ENCODE measurements at places on chromosomes 3 and 15.

DNA sequence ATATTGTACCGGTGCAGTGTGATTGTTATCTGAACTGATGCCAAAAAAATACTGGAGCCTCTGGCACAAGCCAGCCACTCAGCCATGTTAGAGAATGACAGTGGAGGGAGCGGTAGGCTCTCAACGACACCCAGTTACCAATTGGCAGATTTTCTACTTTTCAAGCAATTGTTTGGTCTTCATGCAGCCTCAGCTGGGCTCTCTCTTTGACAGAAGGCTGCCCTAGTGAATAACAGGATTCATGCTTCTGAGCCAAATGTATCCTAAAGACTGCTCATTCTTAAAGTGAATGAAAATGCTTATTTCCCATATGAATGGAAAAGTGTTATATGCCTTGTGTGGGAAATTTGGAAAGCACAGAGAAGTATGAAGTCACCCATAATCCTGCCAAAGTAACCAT lies 261.2 kb upstream of the TRIM42 start:
- no peak overlapping the region for H3K27ac ChIP-seq
- no peak overlapping the region for H3K4me3 ChIP-seq
- no peaks in the 10 kb centered on the region for H3K4me1 ChIP-seq
- H3K27me3 ChIP-seq = 0 out of 2 replicates have a peak, but pooled peaks cover 2% of the 10 kb centered on the region
- no peaks in the 10 kb centered on the region for H3K36me3 ChIP-seq

GRCh38 chr3:150544726-150545125 lies 1.6 kb downstream of the SERP1 start:
- H3K36me3 ChIP-seq = peaks cover 33% of the 10 kb centered on the region
- H3K27me3 ChIP-seq = no peaks in the 10 kb centered on the region
- H3K4me1 ChIP-seq = peaks cover 30% of the 10 kb centered on the region
- DNase-seq = no peak
- peak overlapping the region; percentile 90 for H3K27ac ChIP-seq

DNA sequence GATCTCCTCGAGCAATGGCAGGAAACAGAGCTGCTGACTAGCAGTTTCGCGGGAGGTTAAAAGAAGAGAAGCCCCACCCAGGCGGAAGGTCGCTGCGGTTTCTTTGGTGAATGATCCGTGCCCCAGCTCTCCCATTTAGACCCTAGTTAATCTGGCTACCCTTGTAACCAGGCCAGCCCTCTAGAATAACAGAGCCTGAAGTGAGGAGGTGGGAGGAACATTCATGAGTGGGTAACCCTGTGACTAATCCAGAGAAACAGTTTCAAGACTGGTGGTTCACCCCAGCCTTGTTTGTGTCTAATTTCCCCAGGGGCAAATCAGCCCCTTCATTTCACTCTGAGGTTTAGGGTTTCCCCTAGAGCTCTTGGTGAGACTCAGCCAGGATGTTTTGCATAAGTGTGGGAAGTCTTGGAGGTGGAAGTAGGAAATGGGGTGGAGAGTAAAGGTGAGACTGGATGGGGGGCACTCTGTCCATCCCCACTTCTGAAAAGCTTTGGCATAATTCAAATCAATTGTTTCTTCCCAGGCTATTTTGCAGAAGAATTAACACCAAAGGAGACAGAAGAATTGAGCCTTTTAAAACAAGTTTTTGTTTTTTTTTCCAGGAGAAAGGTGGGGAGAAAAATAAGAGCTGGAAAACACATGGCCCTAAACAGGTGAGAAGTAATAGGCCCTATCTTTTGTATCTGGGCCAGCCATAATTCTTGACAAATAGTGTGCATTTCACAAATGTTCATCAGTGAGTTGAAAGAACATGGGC lies 303.1 kb downstream of the RPLP1 start:
- no peaks in the 10 kb centered on the region for H3K4me1 ChIP-seq
- no peak overlapping the region for H3K27ac ChIP-seq
- H3K36me3 ChIP-seq = no peaks in the 10 kb centered on the region
- H3K4me3 ChIP-seq = no peak overlapping the region
- DNase-seq = no peak

DNA sequence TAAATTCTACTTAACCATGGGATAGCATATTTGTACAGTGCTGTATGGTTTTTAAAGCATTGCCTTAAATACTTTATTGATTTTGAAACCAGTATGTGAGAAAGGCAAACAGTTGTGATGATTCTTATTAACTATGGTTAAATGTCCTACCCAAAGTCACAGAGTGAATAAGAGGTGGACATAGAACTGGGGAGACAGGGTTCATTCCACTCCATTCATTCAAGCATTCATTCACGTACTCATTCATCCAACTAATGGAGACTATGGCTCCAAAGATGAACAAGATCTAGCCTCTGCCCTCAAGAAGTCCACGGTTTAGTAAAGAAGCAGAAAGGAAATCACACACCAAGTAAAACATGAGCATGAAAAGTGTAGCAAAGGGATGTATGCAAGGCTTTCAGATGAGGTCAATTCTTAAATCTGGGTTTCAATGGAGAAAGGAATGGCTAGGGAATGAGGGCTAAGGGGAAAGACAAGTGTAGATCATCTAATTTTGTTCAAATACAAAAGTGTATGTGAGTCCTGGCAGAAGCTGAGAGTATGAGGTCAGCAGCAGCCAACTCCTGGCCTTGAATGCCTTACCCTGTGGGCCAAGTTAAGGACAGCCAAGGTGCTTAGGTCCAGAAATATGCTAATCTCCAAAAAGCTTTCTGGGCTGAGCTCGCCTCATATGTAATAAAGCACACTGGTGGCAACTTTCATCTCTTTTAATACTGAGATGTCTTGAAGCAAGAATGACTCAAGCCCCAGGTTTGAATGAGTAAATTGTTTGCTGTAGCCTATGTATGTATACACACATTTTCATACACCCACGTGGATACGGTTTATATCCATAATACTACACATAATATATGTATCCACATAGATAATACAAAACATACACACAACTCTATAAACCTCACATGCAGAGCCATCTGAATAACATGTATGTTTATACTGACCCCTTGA lies 4.3 kb downstream of the TNIK start:
- H3K4me1 ChIP-seq = peaks cover 12% of the 10 kb centered on the region
- no peak overlapping the region for H3K27ac ChIP-seq
- DNase-seq = no peak
- H3K4me3 ChIP-seq = no peak overlapping the region
- H3K27me3 ChIP-seq = peaks cover 13% of the 10 kb centered on the region

GRCh38 chr3:30764891-30765290 lies 129.6 kb downstream of the GADL1 start:
- no peak overlapping the region for H3K27ac ChIP-seq
- DNase-seq = no peak
- H3K27me3 ChIP-seq = no peaks in the 10 kb centered on the region
- no peaks in the 10 kb centered on the region for H3K4me1 ChIP-seq
- no peaks in the 10 kb centered on the region for H3K36me3 ChIP-seq
- no peak overlapping the region for H3K4me3 ChIP-seq
